ENCODE measurements at places on chromosomes 1 and 21.

GRCh38 chr1:231040019-231040799, at the start of gene FAM89A:
TSS of gene FAM89A (minus strand) at chr1:231040254. CDS start at chr1:231040211, 43 bp downstream.
- DNase-seq: peak; percentile 58

- DNase-seq: peak; percentile 62
Observed at GRCh38 chr1:151145304-151146071, 943 bp downstream of the SEMA6C start.

GRCh38 chr1:172145231-172145651, 275.2 kb upstream of the C1orf105 start:
- no peak for DNase-seq

- DNase-seq: no peak
Observed at GRCh38 chr1:166785987-166786386, 53.3 kb upstream of the POGK start.

- no peak for DNase-seq
Observed at GRCh38 chr1:34122080-34122932, 42.7 kb downstream of the CSMD2 start.

DNA sequence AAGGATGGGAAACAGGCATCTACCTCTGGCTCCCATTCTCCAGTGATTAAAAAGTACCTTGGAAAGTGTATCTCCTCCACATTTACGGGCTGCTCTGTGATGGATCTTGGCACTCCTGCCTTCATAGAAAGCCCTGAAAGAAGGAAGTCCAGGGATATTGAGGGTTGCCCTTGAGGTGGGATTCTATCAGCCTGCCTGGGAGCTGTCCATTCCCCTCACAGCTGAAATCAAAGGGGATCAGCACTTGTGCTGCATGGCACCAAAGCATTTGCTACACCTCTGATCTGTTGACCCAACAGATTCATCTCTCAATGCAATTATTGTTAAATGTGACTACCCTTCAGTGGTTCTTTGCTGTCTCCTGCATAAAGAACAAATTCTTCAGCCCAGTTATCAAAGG, 442.0 kb upstream of the RUNX1 start:
- DNase-seq: no peak

DNA sequence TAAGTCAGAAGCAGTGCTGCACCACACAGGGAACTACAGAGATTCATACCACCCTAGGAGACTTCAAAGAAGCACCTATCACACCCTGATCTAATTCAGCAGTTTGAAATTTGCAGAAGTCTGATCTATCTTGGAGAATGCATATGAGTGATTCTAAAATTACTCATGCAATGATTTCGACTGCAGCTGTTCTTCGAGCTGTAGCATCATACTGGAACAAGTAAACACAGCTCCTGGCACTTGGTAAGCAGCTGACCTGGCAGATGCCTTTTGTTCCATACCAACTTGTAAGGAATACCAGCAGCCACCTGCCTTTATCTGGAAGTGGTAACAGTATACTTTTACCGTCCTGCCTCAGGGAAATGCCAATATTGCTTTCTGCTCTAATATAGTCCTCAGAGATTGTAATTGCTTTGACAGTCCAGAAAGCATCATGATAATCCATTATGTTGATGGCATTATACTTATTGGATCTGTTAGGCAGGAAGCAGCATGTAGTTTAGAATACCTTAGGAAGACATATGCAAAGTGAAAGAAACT, 25.7 kb downstream of the AADACL4 start:
- DNase-seq: no peak

DNA sequence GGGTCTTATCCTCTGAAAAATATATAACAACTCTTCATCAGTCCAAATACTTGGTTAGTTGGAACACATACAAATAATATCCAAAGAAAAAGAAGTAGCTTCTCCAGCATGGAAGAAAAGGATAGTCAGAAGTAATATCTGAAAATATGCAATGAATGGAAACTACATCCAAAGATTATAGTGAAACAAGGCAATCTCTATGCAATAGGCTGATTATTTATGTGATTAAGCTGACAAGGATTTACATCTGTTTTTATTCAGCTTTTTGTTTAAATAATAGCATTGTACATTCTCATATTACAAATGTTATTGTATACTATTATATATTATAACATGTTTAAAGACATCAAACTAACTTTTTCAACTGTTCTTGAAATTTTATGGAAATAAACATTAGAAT, 15.3 kb upstream of the TGFBR3 start:
- DNase-seq: no peak

DNA sequence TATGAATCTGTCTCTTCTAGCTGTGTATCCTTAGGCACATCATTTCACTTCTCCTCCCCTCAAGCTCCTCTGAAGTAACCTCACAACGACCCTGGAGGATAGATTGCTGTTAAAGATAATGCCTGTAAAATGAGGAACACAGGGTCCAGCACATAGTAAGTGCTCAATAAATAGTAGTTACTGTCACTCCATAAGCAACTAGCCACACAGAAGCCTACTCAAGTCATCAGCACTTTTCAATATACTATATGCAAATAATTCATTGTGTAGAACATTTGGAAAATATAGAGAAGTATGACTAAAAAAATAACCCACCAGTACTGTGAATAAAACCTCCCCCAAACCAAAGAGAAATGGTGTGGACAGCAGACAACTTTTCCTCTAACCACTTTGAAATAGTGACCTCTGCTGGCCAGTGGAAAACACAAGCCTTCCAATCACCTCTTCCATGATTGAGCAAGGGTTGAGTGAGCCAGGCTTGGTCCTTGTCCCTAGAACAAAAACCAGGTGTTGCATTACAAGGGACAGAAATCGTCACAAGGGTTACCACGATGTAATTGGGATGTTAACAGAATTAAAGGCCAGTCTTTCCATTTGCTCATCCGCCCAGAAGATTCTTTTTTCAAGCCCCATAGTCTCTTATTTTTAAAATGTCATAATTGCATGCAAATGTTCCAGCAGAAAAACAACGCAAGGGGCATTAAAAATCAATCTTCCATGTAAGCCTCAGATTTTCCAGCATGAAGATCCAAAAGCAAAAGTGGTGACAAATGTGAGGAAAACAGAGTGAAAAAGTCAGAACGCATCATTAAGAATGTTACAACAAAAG, 15.7 kb upstream of the GLIS1 start:
- peak; percentile 25 for DNase-seq

DNA sequence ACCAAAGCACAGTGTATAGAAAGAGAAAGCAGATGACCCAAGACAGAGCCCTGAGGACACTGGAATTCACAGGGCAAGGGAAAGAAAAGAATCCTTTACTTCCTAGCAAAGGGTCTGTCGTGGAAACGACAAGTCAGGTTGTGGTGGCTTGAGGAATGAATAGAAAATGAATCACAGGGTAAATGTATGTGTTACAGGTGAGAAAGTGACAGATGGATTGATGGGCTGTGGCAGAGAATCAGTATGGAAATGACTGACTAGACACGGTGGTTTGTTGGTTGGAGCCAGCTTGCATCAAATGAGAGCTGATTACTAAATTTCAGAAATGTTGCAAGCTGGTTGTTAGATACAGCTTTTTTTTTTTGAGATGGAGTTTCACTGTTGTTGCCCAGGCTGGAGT, 46.9 kb downstream of the PTP4A2 start:
- no peak for DNase-seq

GRCh38 chr1:99017655-99018054, 13.0 kb upstream of the PLPPR5 start:
- DNase-seq: no peak

- DNase-seq: no peak
Observed at GRCh38 chr1:54480525-54480848, 67.5 kb upstream of the ACOT11 start.

- DNase-seq: no peak
Observed at GRCh38 chr1:100440075-100440809, 87.9 kb downstream of the CDC14A start.

- DNase-seq: no peak
Observed at GRCh38 chr1:182639330-182639729, 35.1 kb upstream of the RGS16 start.

DNA sequence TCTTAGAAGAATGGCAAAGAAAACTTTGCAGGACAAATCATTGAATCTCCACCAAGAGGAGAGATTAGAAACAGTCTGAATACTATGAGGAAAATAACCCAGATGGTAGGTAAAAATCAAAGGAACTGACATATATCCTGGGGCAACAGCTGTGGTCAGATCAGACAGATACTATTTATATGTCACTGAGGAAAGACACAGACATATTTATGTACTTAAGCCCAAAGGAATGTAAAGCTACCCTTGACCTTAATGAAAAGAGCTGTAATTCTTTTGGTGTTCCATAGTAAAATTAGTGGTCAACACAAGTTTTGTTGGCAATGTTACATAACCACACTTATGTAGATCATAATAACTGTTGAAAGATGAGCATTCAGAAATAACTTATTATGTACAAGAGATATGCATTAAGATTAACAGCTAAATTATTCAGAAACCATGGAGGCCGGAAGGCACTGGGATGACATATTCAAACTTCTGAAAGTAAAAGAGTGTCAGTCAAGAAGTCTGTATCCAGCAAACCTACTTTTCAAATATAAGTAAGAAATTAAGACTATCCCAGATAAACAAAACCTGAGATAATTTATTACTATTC, 166.1 kb upstream of the SAMSN1 start:
- no peak for DNase-seq

GRCh38 chr1:119160409-119160808, 20.0 kb upstream of the WARS2 start:
- DNase-seq: no peak

DNA sequence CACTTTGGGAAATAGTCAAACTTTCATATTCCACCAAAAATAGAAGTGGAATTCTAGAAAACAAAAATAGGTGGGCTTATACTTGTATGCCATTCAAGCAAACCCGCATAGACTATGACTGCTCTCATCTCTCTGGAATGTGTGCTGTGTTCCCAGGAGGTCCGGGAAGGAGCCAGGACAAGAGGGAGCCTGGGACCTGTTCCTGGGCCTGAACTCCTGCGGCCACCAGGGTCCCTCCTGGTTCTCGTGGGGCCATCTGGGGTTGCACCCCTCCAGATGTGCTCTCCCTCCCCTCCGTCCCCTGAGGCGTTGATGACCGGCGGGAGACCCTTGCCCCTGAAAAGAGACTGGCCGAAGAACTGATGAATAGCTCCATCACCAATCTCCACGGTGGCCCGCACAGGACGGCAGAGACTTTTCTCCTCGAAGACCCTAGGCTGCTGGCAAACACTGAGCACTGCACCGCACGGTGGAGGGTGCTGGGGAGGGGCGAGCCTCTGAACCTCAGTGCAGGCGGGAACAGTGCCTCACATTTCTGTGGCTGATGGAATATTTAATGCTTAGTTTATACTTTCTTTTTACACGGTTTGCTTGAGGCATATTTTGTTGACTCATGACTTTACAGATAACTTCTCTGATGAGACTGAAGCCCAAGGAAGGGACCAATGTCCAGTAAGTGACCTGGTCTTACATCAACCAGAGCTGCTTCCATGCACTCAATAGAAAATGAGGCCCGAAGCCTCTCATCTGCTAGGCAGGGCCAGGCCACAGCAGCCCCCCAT, 9.6 kb upstream of the ADARB1 start:
- no peak for DNase-seq

- no peak for DNase-seq
Observed at GRCh38 chr1:147676311-147677085, 6.2 kb upstream of the ACP6 start.

DNA sequence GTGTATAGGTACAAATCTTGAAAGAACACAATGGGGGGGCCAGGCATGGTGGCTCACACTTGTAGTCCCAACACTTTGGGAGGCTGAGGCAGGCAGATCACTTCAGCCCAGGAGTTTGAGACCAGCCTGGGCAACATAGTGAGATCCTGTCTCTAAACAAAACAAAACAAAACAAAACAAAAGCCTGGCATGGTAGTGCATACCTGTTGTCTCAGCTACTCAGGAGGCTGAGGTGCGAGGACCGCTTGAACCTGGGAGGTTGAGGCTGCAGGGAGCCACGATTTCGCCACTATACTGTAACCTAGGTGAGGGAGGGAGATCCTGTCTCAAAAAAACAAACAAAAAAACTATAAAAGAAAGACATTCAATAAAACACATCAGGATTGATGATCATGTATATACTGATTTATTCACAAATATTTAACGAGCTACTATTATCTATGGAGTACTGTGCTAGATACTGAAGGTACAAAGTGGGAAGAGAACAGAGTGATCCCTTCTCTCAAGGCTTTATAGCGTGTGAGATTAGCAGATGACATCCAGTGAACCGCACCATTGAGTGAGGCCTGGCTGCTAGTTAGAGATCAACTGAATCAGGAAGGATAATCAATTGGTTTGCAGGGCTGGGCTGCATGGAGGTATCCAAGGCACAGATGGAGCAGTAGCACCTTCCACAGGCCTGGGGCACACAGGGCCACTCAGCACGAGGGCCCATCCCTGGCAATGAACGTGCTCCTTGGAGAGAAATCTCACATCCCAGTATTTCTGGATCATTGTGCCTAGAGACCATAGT, 26.4 kb downstream of the ELF3 start:
- DNase-seq: no peak

GRCh38 chr1:2133039-2133878, 61.3 kb downstream of the FAAP20 start:
- DNase-seq: peak; percentile 92

- peak; percentile 2 for DNase-seq
Observed at GRCh38 chr1:221612047-221612777, 129.7 kb downstream of the DUSP10 start.

- no peak for DNase-seq
Observed at GRCh38 chr1:26025517-26025916, 3.9 kb downstream of the EXTL1 start.

DNA sequence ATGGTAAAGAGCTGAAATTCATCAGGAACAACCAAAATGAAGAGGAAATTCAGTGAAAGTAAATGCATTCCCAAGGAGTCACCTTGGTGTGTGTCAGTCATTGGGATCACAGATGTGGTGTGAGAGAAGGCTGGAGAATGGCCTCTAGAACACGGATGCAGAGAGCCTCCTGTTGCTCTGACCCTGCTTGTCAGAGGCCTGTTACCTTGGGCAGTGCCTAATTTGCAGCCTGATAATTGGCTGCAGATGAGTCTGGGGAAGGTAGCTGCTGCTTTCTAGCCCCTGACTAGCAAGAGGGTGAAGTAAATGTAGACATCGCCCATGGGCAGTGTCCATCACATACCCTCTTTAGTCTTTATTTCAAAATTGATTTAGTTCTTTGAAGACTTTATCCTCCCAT, 3.3 kb downstream of the GCSAML start:
- no peak for DNase-seq

DNA sequence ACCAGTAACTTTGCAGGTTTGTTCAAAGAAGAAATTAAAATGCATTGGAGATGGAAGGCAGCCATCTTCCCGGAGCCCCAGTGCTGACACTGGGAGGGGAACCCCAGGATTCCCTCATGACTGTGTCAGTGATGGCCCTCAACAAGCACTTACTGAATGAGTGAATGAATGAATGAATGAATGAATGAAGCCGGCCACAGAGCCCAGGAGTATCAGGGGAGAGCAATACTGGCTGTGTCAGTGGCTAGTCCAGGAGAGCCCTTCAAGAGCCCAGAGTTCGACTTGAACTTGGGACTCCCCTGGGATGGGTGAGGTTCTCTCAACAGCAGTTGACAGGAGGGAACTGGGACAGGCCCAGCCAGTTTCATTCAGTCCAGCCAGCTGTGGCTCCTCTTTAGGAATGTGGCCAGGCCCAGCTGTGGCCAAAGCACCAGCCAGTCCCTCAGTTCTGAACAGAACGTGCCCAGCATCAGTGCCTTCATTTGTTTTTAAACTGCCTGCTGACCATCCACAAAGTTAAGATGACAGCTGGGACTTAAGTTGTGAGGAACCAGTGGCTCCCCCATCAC, 9.2 kb upstream of the ERG start:
- DNase-seq: no peak

- no peak for DNase-seq
Observed at GRCh38 chr1:55640708-55641473, 425.7 kb upstream of the USP24 start.
